ENCODE measurements at places on chromosomes 2 and 18.

- no peak for DNase-seq
These were observed 63.4 kb downstream of the MREG start for GRCh38 chr2:215949991-215950404.

DNA sequence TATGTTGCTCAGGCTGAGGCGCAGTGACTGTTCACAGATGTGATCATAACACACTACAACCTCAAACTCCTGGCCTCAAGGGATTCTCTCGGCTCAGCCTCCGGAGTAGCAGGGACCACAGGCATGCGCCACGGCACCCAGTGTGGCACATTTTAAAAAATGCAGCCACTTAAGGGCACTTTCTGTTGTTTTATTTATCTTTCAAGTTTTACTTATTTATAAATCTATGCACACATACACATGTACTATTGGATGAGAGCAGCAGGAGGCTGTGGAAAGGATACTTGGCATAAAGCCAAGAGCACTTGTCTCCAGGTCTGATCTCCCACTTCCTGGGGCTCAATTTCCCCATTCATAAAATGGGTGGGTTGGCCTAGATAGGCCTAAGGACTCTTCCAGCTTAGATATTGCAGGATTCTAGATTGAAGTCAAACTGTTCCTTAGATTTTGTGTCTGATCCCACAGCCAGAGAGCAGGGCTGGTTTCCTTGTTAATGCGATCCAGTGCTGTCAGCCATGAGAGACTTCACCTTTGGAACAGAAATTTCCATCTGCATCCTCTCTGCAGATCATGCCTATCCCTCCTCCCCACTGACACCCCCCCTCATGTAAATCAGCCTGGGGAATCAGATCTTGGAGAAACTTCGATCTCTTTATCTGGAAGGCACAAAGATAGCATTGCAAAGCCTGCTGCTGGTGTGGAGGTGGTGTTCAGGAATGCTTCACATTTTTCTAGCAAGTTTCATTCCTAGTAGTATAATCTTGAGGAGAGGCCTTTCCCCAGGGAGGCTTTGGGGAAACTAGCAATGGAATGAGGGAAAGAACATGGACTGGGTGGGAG lies 24.7 kb downstream of the PCBP1 start:
- DNase-seq = no peak

DNA sequence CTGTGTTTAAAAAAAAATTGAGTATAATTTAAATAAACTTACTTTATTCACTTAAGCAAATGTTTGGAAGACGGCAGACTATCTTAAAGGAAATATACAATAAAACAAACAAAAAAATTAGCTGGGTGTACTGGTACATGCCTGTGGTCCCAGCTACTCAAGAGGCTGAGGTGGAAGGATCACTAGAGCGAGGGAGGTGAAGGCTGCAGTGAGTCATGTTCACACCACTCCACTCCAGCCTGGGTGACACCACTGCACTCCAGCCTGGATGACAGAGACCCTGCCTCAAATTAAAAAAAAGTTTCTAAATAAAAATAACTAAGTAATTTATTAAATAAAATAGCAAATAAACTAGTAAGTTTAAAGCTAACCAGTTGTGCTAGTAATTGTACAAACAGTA lies 7.5 kb downstream of the PUM2 start:
- DNase-seq = peak; percentile 34

GRCh38 chr18:23437357-23438045 lies 15.6 kb upstream of the RIOK3 start:
- peak; percentile 90 for DNase-seq

GRCh38 chr2:145909175-145909755 lies 1389.3 kb upstream of the ZEB2 start:
- no peak for DNase-seq

DNA sequence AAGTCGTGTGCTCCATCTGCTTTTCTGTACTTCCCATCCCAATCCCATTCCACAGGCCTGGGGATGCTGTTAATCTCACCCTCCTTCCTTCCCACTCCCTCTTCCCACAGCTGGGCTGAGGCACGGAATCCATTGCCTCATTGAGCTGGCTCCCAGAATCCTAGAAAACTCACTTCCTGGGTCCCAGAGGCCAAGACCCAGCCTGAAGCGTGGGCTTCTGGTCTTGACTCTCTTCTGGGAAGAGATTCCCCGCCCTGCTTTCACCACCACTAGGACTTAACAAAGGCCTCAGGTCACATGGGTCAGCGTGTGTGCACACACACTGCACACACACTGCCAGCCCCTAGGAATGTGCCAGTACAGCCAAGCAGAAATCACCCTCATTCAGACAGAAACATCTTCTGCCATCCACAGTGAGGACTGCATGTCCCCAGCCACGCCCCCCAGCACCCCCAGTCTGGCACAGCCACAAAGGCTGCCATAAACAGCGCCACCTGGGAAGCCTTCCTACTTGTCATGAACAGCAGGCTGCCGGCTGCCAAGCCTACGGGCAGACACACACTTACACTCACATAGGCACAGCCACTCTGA lies 165.8 kb downstream of the TNS1 start:
- DNase-seq = no peak

DNA sequence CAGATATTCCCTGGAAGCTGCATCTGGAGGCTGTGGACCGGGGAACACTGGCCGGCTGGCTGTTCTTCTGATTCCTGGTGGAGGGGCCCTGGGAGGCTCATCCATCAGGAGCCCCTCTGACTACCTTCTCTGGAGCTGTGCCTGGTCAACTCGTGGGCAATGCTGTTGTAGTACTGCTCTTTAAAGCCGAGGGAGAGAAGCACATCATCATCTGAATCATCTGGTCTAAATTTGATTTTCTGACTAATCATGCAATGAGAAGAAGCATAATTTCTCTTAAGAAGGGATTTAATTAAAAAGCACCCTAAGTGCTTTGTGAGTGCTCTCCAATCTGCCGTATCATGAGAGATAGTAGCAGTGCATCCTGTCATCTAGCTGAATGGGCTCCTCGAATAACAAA lies 229.5 kb downstream of the FHOD3 start:
- no peak for DNase-seq

DNA sequence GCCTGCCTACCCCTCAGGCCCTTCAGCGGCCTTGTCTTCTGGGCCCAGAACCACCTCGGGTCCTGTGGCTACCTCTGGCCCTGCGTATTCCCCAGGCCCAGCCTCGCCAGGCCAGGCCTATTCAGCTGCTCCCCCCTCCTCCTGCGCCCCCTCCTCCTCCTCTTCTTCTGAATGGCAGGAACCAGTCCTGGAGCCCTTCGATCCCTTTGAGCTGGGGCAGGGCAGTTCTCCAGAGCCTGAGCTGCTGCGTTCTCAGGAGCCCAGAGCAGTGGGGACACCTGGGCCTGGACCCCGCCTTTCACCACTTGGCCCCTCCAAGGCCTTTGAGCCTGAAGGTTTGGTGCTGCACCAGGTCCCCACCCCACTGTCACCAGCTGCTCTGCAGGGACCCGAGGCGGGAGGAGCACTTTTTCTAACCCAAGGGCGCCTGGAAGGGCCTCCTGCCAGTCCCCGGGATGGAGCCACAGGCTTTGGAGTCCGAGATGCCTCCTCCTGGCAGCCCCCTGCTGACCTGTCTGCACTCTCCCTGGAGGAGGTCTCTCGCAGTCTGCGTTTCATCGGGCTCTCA lies 14.7 kb downstream of the GAREM2 start:
- DNase-seq = no peak

- DNase-seq = no peak
These were observed 758.0 kb upstream of the NRXN1 start for GRCh38 chr2:51789918-51790317.

DNA sequence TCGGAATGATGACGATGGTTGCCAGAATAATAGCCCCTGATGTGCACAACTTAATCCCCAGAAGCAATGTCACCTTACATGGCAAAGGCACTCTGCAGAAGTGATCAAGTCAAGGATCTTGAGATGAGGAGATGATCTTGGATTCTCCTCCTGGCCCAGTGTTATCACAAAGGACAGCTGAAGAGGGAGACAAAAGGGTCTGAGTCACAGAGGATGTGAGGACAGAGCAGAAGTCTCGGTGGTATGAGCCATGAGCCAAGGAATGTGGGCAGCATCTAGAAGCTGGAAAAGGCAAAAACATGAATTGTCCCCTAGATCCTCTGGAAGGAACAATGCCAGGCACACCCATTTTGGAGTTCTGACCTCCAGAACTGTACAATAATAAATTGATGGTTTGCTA lies 358.5 kb downstream of the MYCN start:
- DNase-seq = no peak

DNA sequence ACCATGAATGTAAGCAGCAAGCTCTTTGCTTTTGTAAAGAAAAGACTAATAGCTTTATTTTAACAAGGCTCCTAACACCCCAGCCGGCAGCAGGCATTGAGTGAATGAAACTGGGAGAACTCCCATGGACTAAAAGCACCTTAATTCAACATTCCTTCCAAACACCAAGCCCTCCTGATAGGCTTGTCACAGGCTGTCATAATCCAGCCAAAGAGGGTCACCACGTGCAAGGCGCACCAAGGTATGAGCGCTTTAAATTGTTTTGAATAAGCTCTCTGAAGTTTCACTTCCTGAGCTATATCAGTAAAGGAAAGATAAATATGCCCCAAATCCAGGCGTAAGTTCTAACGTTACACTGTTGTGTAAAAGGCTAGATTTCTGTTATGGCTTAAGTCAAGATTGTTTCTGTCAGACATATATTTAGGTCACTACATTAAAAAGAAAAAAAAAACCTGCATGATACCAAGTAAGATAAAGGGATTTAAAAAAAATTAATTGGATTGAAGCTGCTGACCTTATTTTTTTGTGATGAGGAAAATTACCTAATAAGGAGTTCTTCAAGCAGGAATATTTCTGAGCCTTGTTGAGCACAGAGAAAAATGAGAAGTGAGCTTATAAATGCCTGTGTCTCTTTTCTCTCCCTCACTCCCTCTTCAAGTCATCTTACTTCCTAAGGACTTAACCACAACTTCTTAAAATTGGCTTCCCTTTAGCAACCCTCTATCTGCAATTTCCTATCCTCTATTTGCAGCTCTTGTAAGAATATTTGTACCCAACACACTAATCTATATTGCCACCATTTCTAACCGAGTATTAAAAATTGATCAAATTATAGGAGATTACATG lies 136.1 kb upstream of the NRP2 start:
- no peak for DNase-seq

DNA sequence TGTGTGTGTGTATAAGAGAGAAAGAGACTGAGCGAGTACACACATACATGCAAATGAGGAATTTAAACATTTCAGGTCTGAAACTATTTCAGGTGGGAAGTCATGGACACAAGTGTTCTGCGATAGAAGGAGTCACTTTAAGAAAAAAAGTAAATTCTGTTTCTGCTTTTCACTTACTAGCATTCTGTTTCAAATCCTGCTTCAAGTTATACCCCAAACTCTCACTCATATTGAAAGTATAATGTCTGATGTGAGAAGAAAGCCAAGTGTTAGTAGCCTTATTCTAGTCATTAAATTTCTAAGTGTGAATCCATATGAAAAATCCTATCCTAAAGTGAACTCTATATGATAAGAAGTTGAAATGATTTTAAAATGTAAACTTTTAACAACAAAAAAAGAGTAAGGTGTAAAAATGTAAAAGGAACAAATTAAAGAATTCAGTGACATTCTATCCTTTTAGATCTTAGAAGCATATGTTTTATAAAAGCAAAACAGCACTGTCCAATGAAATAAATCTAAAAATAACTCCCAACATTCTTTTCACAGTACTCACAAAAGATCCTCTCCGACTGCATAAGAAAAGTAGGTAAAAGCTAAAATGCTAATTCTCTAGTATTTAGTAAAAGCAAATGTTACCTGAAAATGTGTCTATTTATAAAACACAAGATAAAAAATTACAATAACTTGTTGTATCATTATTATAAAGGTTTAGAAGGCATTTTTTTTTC lies 570.6 kb downstream of the ZEB2 start:
- no peak for DNase-seq

DNA sequence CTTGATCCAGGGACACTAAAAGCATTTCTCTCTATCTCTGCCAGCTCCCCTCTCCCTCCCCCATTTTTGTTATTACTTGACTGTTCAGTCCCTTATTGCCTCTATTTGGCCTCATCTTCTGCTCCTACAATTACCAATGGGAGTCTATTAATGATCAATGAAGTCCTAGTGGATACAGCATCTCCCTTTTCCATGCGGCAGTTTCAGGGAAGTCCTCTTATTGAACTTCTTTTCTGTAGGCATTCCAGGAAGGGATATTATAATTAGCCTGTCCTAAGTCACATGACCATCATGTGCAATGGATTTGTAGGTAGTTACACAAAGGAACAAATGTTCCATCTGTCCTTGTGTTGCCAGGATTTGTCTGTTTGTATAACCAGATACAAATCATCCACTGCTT lies 495.1 kb upstream of the CNTNAP5 start:
- DNase-seq = no peak

GRCh38 chr2:70732766-70733645 lies 35.0 kb downstream of the ADD2 start:
- no peak for DNase-seq

- DNase-seq = no peak
These were observed 7.8 kb upstream of the PRKAG3 start for GRCh38 chr2:218839430-218839829.

- no peak for DNase-seq
These were observed 39.7 kb upstream of the CHAC2 start for GRCh38 chr2:53727921-53728320.

DNA sequence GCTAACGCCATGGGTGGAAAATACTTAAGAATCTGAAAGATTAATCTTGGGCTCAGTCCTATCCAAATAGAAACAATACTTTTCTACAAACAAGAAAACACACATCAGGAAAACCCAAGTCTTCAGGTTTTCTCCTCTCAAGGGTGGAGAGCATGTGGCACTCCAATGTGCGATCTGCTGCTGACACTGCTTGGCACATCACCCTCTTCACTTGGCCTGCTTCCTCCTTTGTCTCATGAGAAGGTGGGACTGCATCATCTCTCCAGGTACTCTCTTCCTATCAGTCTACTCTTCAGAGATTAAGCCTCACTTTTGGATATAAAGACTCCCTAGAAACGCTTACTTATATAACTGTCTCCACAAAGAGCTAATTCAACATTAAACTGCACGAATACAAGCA lies 26.4 kb downstream of the HDLBP start:
- DNase-seq = no peak

- DNase-seq = no peak
These were observed 238.8 kb upstream of the HDAC4 start for GRCh38 chr2:239639421-239640185.

- DNase-seq = no peak
These were observed 23.7 kb downstream of the CRACDL start for GRCh38 chr2:98912221-98912851.

- no peak for DNase-seq
These were observed 61.3 kb downstream of the IL1R2 start for GRCh38 chr2:102053096-102053495.

All from activated CD8-positive, alpha-beta T cell treated with anti-CD3 and anti-CD28 coated beads for 36 hours (primary cell).